ENCODE measurements at places on chromosomes 4 and X.

DNA sequence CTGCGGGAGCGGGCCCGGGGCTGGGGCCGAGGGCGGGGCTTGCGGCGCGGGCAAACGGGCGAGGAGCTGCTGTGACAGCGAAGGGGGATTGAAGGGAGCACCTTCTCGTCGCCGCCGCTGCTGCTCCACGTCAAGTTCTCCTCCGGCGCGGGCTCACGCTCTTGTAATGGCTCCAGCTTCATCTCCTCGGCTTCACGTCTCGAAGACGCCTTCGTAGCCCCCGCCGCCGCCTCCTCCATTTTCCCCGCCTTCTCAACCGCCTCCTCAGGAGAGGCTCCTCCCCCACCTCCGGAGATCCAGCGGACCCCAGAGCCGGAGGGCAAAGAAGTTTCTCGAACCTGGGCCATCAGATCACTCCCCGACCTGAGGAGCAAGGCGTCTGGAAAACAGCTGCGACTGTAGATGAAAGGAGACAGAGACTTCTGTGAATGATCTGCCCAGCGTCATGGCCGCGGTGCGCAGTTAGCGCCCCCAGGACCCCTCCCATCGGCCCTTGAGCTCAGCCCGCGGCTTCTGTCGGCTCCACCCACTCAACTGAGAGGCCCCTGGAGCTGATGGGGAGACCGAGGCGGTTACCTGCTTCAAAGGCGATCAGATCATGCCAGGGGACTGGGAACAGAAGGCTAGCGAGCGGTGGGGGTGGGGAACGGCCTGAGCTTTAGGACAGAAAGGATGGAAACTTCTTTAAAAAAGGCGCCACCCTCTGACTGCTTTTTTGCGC is 895 bp downstream of the USP51 start:
- DNase-seq = peak; percentile 58

DNA sequence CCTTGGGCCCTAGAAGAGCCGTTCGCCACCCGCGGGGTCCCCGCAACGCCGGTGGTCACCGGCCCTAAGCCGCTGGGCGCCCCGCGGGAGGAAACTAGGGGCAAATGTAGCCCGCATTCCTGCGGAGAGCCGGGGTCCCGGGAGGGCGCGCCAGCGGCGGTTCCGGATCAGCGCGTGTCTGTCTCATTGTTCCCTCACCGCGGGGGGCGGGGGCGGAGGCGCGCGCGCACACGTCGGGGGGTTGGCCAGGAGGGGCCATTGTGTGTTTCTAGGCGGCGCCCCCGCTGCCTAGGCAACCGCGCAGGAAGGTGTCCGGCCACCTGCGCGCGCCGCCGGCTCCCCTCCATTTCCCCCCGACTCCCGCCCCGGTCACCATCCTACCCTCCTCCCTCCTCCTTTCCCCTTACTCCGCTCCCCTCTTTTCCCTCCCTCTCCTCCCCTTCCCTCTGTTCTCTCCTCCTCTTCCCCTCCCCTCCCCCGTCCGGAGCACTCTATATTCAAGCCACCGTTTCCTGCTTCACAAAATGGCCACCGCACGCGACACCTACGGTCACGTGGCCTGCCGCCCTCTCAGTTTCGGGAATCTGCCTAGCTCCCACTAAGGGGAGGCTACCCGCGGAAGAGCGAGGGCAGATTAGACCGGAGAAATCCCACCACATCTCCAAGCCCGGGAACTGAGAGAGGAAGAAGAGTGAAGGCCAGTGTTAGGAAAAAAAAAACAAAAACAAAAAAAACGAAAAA is 789 bp upstream of the DDX3X start:
- DNase-seq = peak; percentile 82

GRCh38 chrX:72584163-72584562 is 11.5 kb upstream of the HDAC8 start:
- DNase-seq = no peak

- no peak for DNase-seq
These were observed 128.3 kb upstream of the EPHA5 start for GRCh38 chr4:65798498-65799127.

GRCh38 chrX:151153086-151153485 is 23.3 kb upstream of the GPR50 start:
- DNase-seq = no peak

DNA sequence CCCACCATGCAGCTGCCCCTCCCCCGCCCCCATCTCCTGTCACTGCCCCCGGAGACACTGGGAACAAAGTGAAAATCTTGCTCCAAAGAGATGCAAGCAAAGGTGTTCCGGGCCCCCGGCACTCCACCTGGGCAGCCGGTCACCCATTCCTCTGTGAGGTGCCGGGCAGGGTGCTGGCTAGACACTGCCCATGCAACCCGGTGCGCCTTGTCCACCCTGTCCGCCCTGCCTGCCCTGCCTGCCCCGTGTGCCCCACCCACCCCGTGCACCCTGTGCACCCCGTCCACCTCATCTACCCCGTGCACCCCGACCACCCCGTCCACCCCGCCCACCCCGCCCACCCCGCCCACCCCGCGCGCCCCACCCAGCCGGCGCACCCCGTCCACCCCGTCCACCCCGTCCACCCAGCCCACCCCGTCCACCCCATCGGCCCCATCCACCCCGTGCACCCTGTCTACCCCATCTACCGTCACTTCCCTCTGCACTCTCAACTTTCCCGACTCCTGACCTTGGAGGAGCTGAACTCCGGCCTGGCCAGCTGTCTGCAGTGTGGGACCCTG is 31.9 kb upstream of the FGFR3 start:
- DNase-seq = no peak

DNA sequence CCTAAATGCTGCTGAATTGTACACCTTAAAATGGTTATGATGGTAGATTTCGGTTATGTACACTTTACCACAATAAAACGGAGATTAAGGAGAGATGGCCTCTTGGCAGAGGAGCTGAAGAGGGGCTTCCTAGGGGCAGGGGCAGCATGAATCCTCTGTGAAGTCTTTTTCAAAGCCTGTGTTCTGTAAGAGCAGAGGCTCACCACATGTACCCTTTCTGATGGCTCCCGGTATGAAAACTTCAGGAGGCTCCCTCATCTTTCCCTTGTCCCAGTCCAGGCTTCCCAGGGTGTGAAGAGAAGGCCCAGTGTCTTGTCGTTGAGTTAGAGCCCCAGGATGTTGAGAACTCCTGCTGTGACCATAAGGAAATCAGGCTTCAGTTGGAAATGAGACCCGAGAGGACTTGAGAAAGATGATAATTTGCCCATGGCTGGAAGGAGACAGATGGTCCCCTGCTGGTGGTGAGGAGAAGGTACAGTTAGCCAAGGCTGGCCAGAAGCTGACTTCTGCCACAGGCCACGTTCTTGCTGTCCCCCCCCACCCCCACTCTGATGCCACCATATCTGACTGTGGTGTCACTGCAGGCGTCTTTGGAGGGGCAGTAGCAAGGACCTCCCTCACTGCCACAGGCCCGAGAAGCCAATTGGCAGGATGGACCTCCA is 31.8 kb upstream of the MTM1 start:
- no peak for DNase-seq

DNA sequence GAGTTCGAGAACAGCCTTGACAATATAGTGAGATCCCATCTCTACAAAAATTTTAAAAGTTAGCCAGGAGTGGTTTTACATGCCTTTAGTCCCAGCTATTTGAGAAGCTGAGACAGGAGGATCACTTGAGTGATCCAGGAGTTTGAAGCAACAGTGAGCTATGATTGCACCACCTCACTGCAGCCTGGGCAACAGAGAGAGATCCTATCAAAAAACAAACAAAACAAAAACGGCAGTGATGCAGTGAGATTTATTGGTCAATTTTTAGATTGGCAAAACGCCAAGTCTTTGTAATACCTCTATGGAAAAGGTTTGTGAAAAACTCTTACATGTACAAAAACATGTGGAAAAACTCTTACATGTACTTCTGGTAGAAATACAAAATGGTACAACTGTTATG is 91.3 kb downstream of the PTPN13 start:
- no peak for DNase-seq

DNA sequence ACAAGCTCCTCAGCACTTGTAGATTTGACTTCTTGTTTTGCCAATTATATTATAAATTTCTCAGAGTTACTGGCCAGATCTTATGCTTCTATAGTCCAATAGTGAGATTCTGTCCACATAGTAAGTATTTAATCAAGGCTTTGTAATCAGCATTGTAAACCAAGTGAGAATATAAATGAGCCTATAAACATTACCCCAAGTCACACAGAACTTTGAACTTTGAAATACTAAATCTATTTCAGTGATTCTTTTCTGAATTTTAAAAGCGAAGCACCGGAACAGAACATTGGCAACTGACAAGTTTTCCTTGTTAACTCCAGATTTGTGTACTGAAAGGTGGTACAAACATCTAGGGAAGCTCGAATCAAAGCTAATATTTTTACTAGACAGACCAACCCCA is 37.2 kb downstream of the PPM1K start:
- DNase-seq = no peak

- no peak for DNase-seq
These were observed 20.2 kb upstream of the TMEM184C start for GRCh38 chr4:147596981-147597380.

DNA sequence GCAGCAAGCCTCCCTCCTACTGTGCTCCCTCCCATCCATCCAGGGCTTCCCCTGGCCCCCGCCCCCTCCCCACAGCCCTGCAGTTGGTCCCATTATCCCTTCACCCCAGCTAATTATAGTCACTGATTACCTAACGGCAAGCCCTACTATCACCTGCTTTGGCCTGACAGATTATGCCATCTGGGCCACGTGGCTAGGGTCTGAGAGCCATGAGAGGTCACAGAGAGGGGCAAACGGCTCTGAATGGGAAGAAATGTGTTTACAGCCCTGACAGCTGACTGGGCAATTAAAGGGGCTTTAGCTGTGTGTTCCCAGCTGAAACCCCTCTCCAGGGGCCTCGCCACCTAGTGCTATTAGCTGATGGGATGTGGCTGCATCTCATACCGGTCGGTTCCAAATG is 134.4 kb upstream of the CPEB2 start:
- no peak for DNase-seq

GRCh38 chr4:77197831-77198230 is 40.8 kb downstream of the CCNG2 start:
- DNase-seq = no peak

- no peak for DNase-seq
These were observed 69.9 kb downstream of the LARP7 start for GRCh38 chr4:112706840-112707207.

- no peak for DNase-seq
These were observed 65.7 kb upstream of the SLITRK2 start for GRCh38 chrX:145751943-145752342.

DNA sequence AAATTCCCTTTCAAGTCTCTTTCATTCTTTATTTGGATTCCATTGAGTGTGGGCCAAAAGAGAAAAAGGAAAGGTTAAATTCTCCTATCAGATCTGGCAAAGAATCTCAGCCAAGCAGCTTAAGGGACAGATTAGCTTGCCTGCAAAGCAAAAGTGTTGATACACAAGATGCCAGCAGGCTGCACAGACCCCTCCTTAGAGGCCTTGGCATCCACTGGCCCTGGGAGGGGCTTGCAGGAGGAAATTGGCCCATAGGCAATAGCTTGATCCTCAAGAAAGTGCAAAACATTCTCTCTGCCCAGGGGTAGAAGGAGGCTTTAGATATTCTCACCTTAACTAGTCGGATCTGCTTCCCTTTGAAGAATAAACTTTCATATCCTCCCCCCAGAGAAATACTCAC is 300.4 kb upstream of the CPEB2 start:
- no peak for DNase-seq

DNA sequence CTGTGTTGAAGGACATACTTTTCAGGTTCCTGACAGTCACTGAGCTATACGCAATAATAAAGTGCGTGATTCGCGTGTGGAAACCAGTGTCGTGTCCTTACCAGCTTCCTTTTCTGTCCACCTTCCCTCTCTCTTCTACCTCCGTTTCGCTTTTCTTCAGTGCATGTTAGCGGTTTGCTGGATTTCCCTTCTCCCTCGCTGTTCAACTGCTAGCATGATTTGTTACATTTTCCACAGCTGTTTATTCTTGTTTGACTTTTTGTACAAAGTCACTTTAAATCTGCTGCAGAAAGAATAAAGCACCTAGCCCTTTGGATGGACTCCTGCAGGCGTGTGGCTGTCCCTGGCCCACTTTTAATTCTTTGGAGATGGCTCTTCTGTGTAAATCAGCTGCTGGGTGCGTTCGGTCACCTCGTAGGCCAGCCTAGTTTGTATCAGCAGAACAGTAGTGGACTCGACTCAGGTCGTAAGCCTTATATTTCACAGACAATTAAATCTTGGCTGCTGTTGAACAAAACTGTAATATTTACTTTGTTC is 8.9 kb upstream of the HAND2 start:
- no peak for DNase-seq

DNA sequence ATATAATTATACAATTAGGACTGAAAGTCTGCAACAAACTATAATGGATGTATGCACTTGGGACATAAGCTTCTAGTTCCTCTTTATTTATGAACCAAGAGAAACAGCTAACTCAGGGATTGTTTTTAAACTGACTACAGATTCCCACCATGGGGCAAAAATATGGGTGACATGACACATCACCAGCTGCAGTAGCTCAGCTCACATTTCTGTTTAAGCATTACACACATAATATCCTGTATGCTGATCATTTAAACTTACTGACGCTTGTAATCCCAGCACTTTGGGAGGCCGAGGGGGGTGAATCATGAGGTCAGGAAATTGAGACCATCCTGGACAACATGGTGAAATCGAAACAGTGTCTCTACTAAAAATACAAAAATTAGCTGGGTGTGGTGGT is 11.5 kb downstream of the FGB start:
- no peak for DNase-seq

- no peak for DNase-seq
These were observed 45.6 kb downstream of the SEL1L3 start for GRCh38 chr4:25817059-25817681.

- no peak for DNase-seq
These were observed 6.3 kb downstream of the MXD4 start for GRCh38 chr4:2255501-2256155.

DNA sequence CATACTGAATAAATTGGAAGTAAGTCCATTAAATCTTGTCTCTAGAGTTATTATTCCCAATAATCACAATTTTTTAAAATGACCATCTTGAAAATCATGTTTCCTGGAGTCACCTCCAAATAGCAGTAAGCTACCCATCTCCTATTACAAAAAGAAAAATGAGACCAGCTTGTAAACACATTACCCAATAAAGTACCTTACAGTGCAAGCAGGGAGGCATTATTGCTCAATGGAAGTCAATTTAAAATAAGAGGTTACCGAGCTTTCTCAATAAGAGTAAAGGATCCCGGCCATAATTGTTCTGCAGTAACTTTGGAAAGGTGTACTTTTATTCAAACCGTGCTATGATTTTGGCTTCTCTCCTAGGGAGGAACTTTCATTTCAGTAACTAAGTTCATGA is 78.0 kb downstream of the DMD start:
- DNase-seq = no peak

GRCh38 chr4:132540268-132540667 is 608.8 kb upstream of the PCDH10 start:
- no peak for DNase-seq

GRCh38 chrX:14050709-14051108 is 21.0 kb upstream of the GEMIN8 start:
- DNase-seq = no peak

DNA sequence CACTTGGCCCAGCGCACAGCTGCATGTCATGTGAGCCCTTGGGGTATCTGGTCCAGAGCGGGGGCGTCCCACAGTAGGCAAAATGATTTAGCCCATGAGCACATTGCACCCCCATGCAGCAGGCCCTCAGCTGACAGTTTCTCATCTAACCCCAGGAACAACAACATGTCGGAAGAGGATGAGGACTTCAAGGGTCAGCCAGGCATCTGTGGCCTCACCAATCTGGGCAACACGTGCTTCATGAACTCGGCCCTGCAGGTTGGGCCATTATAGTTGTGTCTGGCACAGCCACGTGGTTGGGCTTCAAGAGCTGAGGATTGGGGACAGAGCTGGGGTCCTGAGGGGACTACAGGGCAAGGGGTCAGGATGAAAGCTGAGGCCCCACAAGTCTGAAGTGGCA is 7.8 kb downstream of the USP11 start:
- DNase-seq = no peak

GRCh38 chr4:141922236-141922635 is 285.9 kb downstream of the IL15 start:
- DNase-seq = no peak

Data from activated CD4-positive, alpha-beta T cell treated with anti-CD3 and anti-CD28 coated beads, Interleukin-2, amount 50 U/mL, for 4 hours (primary cell).